IPS DF 19.7 (cell line): ENCODE measurements at places on chromosomes 6 and 20.

GRCh38 chr6:7264686-7265384 lies 48.2 kb downstream of the SSR1 start:
- no peak for DNase-seq

DNA sequence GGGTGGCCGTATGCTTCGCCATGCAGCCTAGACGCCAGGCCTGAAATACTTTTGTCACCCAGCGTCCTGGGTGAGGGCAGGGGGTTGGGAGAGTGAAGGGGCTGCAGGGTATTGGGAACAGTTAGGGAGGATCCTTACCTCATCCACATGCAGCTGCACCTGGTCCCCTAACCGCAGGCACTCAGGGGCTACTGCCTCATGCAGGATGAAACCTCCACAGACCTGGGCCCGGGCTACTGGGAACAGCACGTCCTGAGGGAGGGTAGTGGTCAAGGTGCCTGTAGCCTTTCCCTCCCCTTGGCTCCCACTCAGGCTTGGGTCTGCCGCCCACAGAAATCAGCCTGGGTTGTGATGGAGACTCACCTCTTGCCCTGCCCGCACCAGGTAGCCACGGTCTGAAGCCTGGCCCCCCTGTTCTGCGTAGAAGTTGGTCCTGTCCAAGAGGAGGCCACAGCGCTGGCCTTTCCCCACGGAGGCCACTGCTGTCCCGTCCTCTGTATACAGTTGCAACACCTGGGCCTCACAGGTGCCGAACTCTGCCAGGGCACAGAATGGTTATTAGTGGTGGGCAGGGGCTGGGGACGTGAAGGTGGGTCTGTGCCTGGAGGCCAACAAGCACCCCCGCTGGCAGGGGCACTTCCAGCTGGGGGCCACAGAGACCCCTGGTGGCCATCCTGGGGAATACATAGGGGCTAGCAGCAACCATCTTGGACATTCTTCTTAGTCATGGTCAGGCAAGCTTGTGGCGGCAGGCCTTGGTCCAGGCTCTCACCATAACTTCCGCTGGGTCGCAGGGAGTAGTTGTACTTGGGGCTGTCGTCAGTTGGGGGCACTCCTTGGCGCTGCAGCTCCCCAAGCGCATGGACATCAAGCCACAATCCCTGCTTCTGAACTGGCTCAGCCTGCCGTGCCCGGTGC lies 8.6 kb downstream of the AARS2 start:
- DNase-seq, result no peak

DNA sequence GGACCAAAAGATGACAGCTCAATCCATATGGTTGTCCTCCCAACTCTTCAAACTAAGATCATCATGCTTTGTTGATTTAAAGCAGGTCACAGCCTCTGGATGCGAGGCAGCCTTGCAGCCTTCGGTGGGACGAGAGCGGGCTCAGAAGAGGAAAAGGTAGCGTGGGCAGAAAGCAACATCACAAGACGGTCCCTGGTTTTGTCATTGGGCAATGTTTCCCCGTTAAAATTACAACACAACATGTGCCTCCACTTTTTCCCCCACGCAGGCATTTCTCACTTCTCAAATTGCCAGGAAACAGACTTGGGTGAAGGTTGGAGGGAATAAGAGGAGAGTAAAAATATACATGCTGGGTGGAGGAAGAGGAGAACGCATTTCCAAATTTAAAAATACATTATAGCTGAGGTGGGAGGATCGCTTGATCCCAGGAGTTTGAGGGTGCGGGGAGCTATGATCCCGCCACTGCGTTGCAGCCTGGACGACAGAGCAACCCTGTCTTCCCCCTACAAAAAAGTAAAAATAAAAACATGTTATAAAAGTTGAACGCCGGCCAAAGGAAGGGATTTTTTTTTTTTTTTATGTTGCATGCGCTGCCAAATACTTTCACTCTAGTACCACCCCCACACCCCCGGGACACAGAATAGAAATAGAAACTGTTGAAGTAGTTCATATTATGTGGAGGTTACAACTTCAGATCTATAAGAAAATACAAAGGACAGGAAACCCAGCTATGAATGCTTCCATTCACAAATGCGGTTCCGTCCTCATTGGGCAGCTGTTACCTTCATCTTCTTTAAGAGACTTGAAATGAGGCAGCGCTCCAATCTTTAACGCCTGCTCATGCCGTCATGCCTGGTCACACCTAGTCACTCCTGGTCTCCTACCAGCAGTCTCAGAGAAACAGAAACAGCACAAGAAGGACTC lies 13.9 kb upstream of the NAA20 start:
- DNase-seq, result no peak

DNA sequence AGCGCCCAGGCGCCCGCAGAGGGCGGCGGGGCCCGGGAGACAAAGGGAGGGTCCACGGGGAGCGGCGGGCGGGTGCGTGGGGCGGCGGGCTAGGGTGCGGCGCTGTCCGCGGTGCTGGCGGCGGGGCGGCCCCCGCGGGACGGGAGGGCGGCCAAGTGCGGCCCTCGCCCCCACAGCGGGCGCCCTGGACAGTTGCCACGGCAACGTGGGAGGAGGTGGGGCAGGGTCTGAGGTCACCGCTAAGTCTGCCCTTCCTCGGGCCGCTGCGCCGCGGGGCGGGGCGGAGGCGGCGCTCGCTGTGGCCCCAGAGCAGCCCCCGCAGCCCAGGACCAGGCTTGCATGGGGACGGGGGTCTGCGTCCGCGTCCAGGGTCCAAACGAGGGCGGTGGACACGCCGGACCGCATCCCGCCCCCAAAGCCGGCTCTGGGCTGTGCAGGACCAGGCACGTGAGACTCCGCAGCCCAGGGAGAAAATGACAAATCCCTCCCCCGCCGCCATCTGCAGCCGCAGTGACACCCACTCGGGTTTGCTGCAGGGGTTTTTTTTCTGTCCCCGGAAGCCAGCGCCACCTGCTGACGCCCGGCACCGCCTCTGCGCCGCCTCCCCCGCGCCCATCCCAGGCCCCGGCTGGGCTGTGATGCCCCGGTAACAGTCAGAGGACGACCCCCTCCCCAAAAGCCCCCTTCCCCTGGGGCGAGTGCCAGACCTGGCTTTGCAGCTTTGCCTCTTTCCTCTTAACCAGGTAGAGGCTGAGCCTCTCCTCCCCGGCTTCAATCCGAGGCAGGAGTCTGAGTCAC lies 36.8 kb downstream of the YTHDF1 start:
- DNase-seq, result no peak

GRCh38 chr20:64161356-64162238 lies 2.7 kb upstream of the MYT1 start:
- DNase-seq, result peak; percentile 60

GRCh38 chr6:63114610-63115211 lies 96.6 kb upstream of the FKBP1C start:
- DNase-seq, result no peak
